ENCODE measurements at places on chromosomes 12 and 14.

DNA sequence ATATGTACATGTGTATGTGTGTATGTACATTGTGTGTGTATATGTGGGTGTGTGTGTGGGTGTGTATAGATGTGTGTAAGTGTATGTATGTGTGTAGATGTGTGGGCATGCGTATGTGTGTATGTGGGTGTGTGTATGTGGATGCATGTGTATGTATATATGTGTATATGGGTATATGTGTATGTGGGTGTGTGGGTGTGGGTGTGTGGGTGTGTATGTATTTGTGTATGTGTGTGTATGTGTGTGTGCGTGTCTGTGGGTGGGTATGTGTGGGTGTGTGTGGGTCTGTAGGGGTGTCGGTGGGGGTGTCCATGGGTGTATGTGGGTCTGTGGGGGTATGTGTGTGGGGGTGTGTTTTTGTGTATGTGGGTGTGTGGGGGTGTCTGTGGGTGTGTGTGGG lies 101.6 kb downstream of the PIWIL1 start:
- DNase-seq: no peak

- no peak for DNase-seq
These were observed 8.3 kb downstream of the MEG3 start for GRCh38 chr14:100834082-100834793.

DNA sequence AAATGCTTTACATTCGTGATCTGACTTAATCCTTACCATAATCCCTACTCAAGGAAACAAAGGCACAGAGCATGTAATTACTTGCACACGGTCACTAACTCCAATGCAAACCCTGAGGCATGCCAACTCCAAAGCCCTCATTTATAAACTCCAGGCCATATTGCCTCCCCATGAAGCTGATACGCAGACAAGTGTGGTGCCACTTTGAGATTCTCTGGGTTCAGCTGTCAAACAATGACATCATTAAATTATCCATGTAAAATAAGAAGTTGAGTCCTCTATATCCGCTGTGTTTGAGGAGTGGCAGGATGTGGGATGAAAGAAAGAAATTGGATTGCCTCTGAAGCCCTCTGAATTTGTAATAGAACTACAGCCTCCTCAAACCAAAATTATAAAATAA lies 62.8 kb downstream of the ANO4 start:
- no peak for DNase-seq

GRCh38 chr12:49369411-49370145 lies 2.3 kb downstream of the SPATS2 start:
- peak; percentile 24 for DNase-seq

- DNase-seq: no peak
These were observed 19.6 kb upstream of the PPP1R13B start for GRCh38 chr14:103867020-103867419.

DNA sequence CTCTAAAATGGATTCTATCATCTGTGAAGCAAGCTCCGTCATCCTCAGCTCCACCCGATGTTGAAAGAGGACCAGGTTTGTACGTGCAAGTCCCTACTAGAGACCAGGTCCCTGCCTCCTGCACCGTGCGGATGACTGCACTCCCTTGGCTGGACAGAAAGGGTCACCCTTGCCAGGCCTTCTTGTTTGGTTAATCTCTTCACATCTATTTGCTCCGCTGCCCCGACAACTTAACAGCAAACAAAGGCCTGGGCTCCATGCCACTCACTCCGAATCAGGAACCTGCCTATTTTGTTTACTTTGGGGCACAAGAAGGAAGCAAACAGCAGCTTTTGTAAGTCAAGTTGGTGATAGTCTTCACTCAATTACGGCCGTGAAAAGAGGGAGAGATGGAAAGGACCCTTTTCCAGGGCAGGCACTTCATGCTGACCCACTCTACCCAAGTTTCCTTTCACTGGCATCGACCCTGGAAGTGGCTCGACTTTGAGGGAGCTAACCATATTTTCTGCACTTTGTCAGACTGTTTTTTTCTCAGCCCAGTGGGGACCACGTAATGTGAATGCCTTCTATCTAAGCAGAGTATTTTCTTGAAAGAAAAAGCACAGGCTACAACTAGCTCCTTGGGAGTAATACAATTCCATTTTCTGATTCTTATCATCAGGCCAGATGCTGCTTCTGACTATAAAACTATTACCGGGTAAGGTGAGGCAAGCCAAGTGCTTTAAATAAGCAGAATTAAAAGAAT lies 202.6 kb downstream of the FOXN3 start:
- DNase-seq: peak; percentile 80

DNA sequence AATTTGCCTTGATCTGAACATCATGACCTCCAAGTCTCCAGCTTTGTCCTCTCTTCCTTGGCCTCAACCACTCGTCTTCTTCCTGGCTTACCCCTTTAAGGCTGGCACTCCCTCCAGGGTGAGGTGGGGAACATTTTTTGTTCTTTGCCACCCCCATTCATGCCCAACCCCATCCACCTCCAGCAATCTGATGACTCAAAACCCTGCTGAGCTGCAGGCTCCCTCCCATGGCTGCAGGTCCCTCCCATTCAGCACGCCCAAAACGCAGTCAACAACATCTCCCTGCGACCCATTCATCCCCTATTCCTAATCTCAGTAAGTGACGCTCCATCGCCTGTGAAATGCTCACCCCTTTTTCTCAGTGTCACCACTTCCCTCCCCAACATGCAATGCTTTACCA lies 138.8 kb upstream of the PRMT8 start:
- DNase-seq: no peak

- peak; percentile 59 for DNase-seq
These were observed 67.9 kb upstream of the BEGAIN start for GRCh38 chr14:100654814-100655740.

DNA sequence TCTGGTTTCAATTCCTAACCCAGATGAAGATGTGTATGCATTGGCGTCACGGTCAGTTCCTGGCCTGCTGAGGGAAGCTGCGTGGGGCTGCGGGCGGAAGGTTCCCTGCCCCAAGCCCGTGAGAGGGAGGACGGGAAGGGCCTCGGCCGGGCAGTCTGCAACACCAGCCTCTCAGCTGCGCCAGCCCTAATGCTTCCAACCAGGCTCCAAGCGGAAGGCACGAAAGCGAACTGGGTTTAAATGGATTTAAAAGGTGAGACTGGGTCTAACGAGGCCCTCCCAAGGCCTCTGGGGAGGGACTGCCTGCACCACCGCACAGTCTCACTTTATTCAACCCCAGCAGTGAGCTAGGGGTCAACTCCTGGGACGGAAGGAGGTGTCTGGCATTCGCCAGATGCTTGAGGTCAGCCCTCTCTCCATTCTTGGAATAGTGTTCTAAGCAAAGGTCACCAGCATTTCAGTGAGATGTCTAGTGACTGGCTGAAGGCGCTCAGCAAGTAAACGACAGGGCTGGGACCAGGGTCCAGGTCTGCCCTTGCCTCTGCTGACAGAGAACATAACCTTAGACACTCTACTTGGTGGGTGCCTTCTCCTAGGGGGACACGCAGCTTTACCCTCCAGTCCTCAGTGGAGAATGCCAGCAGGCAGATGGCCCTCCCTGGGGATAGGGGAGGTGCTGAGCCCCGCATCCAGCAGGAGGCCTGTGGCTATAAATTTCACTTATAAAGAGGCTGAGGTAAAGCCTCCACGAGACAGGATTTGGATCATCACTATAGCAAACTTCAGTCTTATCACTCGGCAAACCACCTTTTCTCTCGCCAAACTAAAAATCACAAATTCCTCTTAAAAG lies 92.2 kb downstream of the PIWIL1 start:
- no peak for DNase-seq

DNA sequence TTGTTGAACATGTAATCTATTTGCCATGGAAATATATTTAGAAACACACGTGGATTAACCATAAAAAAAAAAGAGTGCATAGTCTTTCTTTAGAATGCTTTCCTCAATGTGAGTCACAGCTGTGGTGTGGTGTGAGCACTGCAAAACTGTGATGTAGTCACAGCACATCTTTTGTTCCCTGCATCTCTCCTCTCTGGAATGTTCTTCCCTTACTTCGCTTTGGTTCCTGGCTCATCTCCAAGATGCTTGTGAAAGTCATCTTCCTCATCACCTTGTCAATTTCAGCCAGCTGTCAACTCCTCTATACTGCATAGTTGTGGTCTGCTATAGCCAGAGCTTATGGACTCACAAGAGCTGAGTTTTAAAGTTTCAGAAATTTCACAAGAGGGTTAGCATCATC lies 60.2 kb downstream of the STAB2 start:
- DNase-seq: no peak

DNA sequence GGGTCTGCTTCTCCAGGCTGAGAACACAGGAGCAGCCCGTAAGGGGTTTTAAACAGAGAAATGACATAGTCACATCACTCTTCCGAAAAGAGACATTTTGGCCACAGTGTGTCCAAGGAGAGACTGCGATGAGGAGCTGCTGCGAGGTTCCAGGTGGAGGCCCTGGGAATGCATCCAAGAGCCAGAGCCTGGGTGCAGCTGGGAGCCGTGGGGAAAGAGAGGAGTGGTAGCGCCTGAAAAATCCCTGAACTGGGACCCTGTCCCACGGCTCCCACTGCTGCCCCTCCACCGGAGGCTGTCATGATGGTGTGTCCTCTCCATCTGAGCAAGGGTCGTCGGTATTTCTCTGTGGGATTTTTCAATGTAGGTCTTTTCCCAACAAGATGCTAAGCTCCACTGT lies 146.9 kb downstream of the BCL11B start:
- DNase-seq: no peak

- DNase-seq: no peak
These were observed 313.7 kb downstream of the ADAMTS20 start for GRCh38 chr12:43238281-43238680.

GRCh38 chr12:30835216-30835615 lies 80.5 kb upstream of the CAPRIN2 start:
- no peak for DNase-seq

- DNase-seq: no peak
These were observed 276.8 kb downstream of the ADGRD1 start for GRCh38 chr12:131230340-131231031.

DNA sequence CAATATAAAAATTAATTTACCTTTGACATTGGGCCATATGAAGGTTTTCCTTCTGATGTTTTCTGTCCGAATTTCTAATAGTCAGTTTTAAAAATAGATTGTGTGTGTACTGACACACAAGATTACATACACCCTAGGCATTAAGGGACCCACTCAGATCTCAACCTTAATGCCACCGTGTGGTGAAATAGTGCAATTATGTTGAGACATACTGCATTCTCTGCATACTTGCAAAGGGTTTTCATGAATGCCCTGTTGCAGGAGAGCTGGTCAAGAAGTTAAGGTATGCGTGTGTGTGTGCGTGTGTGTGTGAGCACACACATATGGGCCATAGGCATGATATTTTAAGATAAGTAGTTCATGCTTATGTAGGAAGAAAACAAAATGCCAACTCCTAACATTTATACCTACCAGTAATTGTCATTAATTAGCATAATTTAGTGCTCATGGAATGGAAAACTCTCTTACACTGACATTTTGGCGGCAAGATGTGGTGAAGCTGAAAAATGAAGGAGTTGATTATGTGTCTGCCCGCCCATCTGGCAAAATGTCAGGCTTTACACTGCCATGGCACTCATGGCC lies 58.8 kb downstream of the PIK3C2G start:
- peak; percentile 65 for DNase-seq

- no peak for DNase-seq
These were observed 47.3 kb downstream of the CORO1C start for GRCh38 chr12:108683906-108684556.

DNA sequence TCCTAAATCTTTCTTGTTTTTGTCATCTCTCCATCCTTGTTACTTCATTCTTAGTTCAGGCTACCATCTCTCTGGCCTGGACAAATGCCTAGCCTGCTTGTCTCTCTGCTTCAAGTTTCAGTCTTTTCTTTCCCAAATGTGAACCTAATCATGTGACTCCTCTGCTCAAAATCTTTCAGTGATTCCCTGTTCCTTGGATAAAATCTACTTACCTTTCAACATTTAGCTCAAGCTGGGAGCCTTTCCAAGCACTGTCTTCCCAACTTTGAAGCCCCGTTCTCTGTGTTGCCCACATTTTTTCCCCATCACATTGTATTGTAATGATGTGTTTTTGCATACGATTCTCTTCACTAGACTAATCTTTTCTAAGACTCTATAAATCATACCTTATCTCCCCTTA lies 24.7 kb downstream of the SLC7A8 start:
- DNase-seq: no peak

- DNase-seq: no peak
These were observed 17.0 kb downstream of the EEA1 start for GRCh38 chr12:92912052-92912451.

DNA sequence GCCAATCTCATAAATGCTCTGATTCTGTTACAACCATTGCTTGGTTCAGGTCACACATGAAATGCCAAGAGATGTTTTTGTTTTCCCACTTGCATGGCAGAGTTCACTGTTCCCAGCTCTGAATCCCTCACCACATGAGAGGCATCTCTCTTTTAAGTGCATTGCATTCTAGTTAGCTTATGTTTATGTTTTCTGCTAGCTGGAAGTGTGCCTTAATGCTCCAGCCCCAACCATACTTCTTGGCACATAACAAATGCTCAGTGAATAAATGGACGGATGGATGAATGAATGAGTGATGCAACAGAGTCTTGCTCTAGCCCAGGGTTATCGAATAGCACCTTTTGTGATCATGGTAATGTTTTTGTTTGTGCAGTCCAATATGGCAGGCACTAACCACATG lies 197.3 kb downstream of the PPM1H start:
- DNase-seq: no peak

DNA sequence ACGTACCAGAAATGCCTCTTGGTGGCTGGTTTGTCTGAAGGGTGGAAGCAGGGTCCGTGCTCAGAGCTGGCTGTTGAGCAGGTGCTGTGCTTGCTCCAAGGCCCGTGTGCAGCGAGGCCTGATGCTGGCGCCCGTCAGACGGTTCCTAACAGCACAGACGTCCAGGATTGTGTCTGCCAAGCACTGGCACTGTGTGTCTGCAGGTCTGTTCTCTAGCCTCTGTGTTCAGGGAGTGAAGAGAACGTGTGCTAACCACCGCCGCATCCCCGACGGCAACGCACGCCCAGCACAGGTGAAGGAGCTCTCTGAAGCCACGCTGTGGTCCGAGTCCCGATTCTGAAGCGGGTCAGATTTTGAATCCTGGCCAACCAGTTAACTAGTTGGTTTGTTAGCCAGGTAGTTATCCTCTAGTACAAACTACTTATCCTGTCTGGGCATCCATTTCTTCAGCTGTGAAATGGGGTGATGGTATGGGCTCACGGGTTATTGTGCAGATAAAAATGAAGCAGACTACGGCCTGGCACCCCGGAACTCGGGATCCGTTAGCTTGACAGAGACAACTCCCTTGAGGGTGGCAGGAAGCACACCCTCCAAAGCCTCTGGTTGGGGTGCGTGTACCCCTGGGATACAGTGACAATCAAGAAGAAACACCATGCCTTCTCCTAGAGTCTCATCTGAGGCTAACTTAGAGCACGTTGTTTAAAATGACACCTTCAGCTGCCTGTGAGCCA lies 18.6 kb upstream of the TDRD9 start:
- no peak for DNase-seq

DNA sequence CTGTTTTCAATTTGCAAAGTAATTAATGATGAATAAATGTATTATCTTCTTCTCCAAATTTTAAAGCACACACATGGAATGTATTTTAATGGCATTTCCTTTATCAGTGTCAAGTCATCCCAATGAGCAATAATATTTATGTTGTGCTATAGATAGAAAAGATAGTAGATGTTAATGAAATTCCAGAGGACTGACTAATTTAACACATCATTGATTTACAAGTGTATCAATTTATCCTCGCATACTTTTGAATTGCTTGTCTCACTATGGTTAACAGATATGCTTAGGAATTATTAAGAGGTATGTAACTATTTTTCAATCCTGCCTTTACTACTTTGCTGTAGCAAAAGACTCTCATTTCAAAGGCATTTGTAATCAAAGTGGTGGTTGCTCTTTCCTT lies 842.9 kb downstream of the SLC6A15 start:
- DNase-seq: no peak

- no peak for DNase-seq
These were observed 1987.2 kb upstream of the SEL1L start for GRCh38 chr14:83520837-83521236.

- DNase-seq: no peak
These were observed 12.1 kb downstream of the MCRS1 start for GRCh38 chr12:49555631-49556390.

Data from NCI-H146 (cell line).